ENCODE measurements at places on chromosomes 6 and 20.

DNA sequence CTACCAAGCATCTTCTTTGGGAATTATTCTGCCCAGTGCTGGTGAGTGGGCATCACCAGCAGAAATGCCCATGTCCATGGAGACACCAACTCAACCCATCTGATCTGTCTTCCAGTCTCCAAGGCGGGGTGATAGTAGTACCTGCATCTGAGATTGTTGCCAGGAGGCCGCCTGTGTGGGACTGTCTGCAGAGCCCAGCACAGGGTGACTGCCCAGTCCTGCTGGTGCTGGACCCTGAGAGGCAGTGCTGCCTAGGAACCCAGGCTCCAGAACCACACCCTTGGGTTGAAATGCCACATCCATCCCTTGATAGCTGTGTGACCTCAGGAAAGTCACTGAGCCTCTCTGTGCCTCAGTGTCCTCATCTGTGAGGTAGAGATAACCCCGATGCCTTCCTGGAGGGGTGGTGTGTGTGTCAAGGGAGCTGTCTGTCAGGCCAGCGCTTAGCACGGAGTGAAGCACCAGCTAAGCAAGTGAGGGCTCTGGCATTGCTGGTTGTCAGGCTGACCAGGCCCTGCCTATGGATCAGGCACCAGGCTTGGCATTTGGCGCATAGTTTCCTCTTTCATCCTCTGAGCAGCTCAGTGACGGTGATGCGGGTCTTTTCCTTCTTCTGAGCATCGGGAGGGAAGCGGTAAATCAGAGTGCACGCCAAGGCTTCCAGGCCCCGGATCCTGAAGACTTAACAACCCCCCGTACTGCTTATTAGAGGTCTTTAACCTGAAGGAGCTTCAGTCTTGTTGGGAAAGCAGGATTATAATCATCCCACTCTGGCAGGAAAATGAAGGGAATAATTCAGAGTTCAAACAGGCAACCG lies 268.2 kb downstream of the CDH4 start:
- DNase-seq, result no peak

DNA sequence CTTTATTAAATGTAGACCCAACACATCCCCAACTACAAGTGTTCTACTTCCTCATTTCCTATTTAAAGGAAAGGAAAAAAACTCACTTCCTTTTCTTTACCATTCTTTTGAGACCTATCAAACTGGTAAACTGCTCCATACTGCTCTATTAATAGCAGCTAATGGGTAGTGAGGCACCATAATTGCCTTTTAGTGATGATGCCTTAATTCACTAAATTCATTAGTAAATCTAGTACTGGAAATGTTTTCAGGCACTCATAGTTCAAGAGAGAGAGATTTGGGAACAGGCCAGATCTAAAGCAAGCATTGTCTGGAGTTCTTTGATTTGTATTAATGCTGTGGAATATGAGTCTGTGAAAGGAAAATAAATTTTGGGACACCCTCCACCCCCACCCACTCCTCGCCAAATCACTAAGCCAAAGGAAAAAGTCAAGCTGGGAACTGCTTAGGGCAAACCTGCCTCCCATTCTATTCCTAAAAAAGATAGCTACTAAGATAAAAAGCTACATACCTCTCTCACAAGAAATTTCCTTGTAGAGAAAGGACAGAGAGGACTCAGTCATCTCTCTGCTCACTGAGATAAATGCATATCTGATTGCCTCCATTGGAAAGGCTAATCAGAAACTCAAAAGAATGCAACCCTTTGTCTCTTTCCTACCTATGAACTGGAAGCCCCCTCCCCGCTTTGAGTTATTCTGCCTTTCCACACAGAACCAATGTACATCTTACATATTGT lies 13.6 kb upstream of the IBTK start:
- no peak for DNase-seq

GRCh38 chr6:41226752-41227151 lies 1.4 kb upstream of the TREML4 start:
- DNase-seq, result no peak

- no peak for DNase-seq
Observed at GRCh38 chr20:19851861-19852260, 93.8 kb downstream of the RIN2 start.

DNA sequence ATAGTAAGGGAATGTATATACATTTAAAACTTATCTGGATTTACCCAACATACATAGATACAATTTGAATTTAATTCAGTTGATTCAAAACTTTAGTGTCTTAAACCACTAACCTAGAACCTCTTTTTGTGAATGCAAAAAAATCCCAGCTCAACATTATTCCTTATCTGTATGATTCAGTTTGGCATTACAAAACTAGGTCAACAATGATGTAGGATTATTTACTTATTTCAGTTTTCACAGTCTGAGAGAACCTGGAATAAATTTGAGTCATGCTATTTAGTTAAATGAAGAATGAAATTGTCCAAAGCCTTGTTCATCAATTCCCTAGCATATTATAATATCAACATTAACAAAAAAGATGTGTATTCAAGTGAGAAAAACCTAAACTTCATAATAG lies 7.4 kb upstream of the PLCB1 start:
- DNase-seq, result no peak

DNA sequence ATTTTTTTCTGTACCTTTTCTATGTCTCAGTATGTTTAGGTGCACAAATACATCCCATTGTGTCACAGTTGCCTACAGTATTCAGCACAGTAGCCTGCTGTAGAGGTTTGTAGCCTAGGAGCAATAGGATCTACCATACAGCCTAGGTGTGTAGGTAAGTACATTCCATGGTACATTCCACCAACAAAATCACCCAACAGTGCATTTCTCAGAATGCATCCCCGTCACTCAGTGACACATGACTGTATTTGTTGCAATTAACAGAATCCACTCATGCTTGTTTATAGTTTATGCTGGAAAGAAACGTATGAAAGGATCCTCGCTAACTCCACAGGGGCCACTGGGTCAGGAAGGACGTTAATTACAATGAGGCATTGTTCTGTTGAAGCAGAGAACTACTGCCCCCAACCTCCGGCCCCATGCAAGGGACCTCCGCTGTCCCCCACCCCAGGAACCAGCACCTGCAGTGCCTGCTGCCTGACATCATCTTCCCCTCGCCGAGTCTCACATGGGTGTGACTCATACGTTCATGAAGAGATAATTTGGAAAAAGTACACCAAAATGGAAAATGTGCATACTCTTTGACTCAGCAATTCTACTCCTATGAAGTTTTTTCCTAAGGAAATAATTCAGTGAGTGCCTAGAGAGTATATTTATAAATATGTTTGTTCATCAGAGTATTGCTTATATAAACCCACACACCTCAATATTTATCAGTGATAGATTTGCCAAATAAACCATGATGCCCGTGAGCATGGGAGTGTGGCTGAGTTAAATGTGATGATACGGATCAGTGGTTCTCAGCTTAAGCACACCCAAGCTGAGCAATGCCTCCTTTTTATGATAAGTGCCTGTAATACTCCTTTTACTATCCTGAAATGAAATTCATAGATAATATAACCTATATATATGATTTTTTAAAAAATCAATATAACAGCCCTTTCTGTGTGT lies 156.4 kb upstream of the ECI2 start:
- DNase-seq, result no peak

- no peak for DNase-seq
Observed at GRCh38 chr6:307065-307814, 15.0 kb downstream of the DUSP22 start.

- no peak for DNase-seq
Observed at GRCh38 chr6:18530201-18530600, 143.1 kb downstream of the RNF144B start.

GRCh38 chr6:73145690-73146089 lies 79.6 kb downstream of the KHDC1L start:
- no peak for DNase-seq

GRCh38 chr6:44253307-44254101 lies 3.8 kb downstream of the SLC35B2 start:
- DNase-seq, result no peak

- no peak for DNase-seq
Observed at GRCh38 chr6:13573669-13574110, 711 bp upstream of the SIRT5 start.

- DNase-seq, result no peak
Observed at GRCh38 chr6:36666826-36667591, 11.5 kb upstream of the CDKN1A start.

DNA sequence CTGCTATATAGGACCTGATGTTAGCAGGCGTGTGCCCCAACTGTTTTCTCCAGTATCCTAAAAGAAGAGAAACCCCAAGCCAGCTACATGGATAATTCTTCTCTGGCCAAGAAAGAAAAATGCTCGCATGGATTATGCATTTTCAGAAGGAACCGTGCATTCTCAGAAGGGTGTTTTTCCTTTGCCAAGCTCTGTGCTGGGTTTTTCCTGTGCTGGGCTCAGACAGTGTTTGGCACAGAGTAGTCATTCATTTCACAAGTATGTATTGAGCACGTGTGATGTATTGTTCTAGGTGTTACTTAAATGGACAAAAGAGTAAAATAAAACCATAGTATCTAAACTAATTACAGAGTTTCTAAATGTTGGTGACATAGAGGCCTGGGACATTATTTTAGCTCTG lies 62.7 kb upstream of the ZNF133 start:
- no peak for DNase-seq

DNA sequence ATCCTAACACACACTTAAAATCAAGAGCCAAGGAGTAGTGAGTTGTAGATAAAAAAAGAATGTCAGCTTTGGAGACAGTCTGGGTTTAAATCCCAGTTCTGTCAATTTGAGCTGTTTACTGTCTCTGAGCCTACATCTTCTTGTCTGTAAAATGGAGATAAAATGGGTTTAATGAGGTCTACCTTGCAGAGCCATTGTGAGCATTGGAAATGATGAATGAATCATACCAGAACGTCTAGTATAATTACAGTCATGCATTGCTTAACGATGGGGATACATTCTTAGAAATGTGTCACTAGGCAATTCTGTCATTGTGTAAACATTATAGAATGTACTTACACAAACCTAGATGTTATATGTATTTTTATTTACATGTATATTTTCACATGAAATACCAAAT lies 17.6 kb upstream of the SGK2 start:
- DNase-seq, result no peak

DNA sequence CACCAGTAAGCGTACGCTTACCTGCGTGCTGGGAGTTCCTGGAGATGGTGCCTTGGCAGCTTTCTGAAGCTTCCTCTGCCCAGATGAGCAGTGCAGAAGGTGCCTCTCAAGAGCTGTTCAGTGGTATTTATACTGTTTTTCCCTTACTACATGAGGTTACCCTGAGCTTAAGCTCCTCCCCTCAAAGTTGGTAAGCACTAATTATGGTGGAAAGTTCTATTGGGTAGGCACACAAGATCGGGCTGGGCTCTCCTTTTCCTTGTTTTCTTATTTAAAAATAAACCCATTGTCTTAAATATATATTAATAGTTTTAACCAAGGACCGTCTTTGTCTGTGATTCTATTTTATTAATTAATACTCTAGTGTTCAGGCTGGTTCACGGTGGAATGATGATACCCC lies at the start of gene COL10A1:
Gene COL10A1 (minus strand): TSS at position 101 of the 400 bp plus-strand sequence. CDS start 640 bp downstream, outside the sequence.
- DNase-seq, result no peak

DNA sequence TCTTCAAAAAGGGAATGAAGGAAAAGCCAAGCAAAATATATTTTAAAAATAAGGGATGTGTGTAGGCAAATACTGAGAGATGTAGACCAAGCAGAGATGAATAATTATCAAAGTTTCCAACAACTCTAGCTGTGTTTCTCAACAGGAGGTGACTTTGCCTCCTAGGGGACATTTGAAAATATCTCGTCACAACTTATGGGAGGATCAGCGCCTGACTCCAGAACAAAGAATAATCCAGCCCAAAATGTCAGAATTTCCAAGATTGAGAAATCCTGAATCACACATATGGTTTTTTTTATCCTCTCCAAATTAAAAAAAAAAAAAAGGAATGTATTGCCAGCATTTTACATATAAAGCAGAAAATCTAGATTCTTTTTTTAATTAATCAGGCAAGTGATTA lies 241.2 kb upstream of the ZFP64 start:
- DNase-seq, result no peak

GRCh38 chr20:25328954-25329498 lies 61.6 kb downstream of the ABHD12 start:
- no peak for DNase-seq

DNA sequence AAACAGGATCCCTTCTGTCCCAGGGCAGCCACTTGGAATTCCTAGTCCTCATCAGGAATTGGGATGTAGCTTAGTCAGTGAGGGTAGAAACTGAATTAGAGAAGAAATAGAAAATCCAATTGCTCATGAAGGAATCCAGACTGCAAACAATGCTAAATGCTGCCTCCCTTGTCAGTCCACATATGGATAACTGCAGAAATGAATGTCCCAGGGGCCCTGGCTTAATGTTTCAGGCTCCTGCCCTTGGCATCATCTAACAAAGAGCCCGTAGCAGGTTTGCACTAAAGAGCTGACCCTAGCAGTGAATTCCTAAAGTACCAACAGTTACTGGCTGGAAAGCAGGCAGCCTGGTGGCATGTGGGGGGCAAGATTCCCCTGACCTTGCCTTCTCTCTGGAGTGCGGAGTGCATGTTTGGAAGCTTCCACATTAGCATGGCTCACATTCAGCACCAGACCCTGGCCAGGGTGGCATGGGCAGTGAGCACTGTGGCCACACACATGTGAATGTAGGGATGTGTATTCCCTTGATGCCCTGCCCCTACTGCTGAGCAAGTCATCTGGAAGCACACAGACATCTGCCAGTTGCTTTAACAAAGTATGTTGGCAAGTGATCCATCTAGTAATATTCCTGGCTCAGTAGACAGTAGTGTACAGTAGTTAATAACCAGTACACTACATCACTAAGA lies 394.5 kb downstream of the CDC5L start:
- DNase-seq, result no peak

DNA sequence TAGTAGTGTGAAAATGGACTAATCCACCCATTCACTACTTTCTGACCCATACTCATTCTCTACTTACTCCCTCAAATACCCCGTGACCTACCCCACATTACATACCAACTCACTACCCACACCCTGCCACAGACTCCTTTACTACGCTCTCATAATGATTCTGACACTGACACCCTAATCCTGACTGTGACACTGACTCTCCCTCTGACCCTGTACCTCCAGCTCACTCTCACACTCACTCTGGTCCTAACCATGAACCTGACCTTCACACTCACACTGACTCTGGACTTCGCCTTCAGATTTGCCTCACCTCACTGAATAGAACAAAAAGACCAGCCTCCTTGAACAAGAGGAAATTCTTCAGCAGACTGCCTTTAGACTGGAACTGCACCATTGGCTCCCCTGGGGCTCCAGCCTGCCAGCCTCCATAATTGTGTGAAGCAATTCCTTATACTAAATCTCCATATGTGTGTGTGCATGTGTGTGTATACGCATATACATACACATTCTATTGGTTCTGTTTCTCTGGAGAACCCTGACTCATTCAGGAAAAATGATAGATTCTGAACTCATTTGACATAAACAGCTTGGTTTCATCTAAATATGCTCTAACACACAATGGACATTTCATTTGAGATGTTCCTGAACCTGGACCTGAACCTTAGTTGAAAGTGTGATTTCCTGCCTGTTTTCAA lies 10.5 kb upstream of the ZNF343 start:
- no peak for DNase-seq
